LHCN-M2 (cell line): ENCODE measurements at places on chromosomes 5 and 9.

- DNase-seq: peak; percentile 69
Measured at GRCh38 chr5:179806250-179807048, at the start of gene MGAT4B. Gene MGAT4B (minus strand): TSS chr5:179806866. CDS start chr5:179806583, 283 bp downstream.

DNA sequence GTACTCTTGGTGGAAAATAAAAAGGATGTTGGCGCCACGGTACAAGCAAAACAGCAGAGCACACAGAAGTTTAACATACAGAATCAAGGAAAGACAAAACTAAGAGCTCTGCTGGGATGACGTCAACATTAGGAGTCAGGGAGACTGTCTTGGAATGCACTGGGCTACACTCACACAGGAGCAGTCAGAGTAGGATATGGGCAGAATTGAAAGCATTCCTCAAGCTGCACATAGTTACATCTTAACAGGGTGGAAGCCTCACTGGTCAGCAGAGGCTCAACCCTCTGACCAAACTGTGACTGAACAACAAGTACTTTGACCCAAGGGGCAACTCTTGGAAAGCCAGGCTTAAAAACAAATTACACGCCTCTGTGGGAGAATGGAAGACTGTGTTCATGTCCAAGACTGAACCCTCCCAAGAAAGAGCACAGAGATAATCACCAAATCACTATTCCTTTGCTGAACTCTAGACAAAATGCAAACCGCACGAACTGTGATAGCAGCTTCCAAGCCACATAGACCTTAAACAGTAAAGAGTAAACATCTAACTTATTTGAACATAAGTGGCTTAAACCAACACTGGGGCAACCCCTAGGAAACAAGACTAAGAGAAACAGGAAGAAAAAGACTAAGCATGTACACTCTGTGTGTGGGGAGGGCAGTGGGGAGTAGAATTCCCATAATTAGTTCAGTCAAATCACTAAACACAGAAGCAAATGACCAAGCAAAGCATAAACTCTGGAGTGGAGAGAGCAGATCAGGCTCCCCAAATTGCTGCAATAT, 772.7 kb downstream of the PRELID2 start:
- peak; percentile 44 for DNase-seq

GRCh38 chr9:91001146-91001611, 199.6 kb downstream of the SYK start:
- peak; percentile 34 for DNase-seq

GRCh38 chr5:43859309-43859708, 256.3 kb downstream of the NNT start:
- DNase-seq: no peak

DNA sequence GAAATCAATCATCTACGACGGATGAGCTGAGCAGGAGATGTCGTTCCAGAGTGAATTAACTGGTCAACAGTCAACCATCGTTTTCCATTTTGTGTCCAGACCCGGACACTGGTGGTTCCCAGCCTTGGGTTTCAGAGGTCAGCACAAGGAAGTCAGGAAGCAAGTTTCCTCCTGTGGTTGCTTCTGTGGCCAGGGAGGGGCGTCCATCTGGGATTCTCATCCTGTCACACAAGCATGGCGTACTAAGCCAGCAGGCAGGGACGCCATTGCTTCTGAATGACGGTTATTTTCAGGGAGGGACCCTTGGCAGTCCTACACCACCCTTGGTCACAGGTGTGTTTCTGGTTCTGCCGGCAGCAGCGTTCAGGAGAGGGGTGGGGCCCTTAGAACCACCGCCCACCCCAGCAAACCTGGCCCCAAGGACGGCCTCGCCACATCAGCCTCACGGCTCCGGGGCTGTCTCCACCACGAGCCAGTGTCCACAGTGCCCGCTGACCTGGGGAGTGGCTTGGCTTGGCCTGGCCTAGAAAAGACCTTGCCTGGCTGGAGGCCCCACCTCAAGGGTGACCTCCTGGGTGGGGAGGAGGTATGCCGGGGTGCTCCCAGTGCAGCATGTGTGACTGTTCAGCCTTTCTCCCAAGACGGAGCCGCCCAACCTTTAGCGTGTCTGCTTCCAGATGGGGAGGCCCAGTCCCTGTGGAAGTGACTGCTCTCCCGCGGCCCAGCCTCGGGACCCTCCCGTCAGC, 25.2 kb downstream of the NDUFS6 start:
- no peak for DNase-seq

GRCh38 chr5:74013222-74013621, 387.2 kb downstream of the ARHGEF28 start:
- no peak for DNase-seq
